Skin of body (tissue), 3 donors: ENCODE measurements at places on chromosomes 13 and 19. TPM values are rescaled to one million over a fixed set of nuclear protein-coding genes. Genes with fewer than 3 reads are reported as not detected.

LSM14A gene
- total RNA-seq, result 111 TPM

- DNase-seq, result no peak
Observed at GRCh38 chr19:2665103-2665502, 37.4 kb downstream of the GNG7 start.

- DNase-seq, result no peak
Observed at GRCh38 chr13:21458451-21458812, 671 bp downstream of the ZDHHC20 start.

SEMA6B gene
- total RNA-seq, result 5.0 TPM

GRCh38 chr13:93640452-93640851 lies 413.8 kb downstream of the GPC6 start:
- no peak for DNase-seq

- DNase-seq, result peak; percentile 29
Observed at GRCh38 chr19:42440357-42441048, 2.2 kb downstream of the CXCL17 start.

GRCh38 chr13:33129886-33130285 lies 113.7 kb downstream of the KL start:
- DNase-seq, result no peak

CABP5 gene
- not detected for total RNA-seq

ZNF723 gene
- total RNA-seq, result not detected

DNA sequence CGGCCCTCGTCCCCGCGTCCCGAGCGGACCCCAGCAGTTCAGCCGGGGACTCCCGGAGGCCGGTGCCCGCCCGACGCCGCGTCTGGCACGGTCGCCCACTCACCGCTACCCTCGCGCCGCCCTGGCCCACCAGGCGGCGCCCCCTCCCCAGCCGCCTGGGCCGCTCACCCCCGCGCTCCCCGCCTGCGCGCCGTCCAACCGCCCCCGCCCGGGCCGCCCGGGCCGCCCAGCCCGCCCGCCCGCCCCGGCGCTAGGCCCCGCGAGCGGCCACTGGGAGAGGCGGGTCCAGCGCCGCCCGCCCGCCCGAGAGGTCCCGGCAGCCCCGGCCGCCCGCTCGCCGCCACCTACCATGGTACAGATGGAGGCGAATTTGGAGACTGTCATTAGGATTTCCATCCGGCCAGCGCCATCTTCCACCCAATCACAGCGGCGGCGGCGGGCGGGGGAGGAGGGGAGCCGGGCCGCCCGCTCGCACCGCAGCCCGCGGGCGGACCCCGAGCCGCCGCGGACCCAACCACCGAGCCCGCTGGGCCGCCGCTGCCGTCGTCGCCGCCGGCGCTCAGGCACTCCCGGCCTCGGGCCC lies at the start of gene USP12:
Gene USP12 (minus strand): TSS at position 568 of the 583 bp plus-strand sequence. CDS start 172 bp downstream, at position 396.
- DNase-seq, result no peak

RHPN2 gene
- total RNA-seq, result 2.2 TPM

C19orf33 gene
- 18.3 TPM for total RNA-seq

LYL1 gene
- 8.1 TPM for total RNA-seq

MCF2L gene
- total RNA-seq, result 23.9 TPM

CCDC61 gene
- total RNA-seq, result 6.1 TPM

DNA sequence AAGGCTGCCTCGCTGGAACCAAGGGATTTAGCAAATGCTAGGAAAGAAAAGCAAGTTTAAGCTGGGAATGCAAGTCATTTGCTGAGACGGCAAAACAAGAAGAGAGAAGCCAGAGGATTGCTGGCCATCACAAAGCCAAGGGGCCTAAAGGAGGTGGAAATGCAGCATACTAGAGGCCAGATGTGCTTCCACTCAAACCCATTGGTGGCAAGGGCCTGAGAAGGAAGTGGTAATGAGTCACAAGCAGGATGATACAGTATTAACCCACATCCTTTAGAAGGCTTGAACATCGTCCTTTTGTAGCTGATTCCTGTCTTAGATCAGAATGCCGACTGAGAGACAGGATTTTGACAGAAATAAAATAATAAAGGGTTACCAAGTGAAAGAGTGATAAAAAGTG lies 68.2 kb downstream of the ITGBL1 start:
- no peak for DNase-seq

DNA sequence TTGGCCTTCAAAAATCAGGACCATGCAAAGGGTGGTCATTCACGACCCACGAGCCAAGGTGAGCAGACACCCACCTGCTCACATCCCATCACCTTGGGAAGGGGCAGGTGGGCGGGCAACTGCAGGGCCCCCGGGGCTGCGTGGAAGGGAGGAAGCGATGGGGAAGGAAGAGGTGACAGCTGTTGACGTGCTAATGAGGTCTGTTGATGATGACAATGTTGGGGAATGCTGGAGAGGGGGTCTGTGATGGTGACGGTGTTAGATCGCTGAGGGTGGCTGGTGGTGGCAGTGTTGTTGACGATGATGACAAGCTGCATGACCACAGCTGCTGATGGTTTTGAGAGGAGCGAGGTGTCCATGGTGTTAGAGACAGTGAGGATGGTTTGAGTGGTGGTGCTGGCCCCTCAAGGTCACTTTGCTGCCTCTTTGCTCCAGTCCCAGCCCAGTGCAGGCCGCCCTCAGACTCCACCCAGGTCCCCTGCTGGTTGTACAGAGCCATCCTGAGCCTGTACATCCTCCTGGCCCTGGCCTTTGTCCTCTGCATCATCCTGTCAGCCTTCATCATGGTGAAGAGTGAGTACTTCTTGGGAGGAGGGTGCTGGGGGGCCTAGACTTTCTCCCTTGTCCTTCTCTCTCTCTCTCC lies 900 bp downstream of the MCEMP1 start:
- DNase-seq, result no peak

SIGLEC8 gene
- 0.59 TPM for total RNA-seq

DNA sequence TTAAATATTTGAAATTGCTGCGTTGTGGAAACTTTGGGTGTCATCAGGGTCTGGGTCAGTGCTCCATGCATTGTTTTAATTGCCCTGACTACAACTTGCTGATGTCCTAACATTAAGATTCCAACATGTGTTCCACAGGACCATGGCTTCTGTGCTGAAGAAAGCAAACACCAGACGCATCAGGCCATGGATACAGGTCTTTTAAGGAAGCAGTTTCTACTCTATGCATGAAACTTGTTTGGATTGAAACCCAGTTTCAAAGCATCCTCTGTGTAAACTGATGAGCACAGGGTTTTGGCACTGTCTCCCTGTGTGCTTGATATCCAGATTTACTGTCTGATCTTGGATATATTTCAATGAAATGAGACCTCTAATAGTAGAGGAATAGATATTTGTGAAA lies 328.4 kb upstream of the SLC10A2 start:
- DNase-seq, result no peak
